Hindlimb muscle (tissue), 1 donor: ENCODE measurements at places on chromosomes 7 and 10. TPM values are rescaled to one million over a fixed set of nuclear protein-coding genes. Genes with fewer than 3 reads are reported as not detected.
A peak's percentile ranks its signal among the peaks of the same experiment; 100 is the strongest.

Gene DNA2
- polyA plus RNA-seq, result 4.1 TPM

Gene ABCB1
- polyA plus RNA-seq, result 0.41 TPM

Gene GRID2IP
- 0.18 TPM for polyA plus RNA-seq

Gene ANKRD7
- 0.45 TPM for polyA plus RNA-seq

DNA sequence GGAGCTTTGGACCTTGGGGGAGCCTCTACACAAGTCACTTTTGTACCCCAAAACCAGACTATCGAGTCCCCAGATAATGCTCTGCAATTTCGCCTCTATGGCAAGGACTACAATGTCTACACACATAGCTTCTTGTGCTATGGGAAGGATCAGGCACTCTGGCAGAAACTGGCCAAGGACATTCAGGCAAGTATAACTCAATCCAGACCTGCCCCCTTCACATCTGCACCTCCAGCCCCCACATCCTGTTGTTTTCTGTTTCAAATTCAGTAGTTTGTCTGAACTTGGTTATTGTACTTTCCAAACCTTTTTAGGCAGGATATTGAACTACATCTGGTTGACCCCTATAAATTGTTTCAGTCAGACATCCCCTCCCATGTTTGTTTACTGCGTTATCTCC lies 62.4 kb upstream of the CC2D2B start:
- no peak for DNase-seq

- DNase-seq, result peak; percentile 49
These were observed 1.2 kb downstream of the GFRA1 start for GRCh38 chr10:116271593-116272439.

DNA sequence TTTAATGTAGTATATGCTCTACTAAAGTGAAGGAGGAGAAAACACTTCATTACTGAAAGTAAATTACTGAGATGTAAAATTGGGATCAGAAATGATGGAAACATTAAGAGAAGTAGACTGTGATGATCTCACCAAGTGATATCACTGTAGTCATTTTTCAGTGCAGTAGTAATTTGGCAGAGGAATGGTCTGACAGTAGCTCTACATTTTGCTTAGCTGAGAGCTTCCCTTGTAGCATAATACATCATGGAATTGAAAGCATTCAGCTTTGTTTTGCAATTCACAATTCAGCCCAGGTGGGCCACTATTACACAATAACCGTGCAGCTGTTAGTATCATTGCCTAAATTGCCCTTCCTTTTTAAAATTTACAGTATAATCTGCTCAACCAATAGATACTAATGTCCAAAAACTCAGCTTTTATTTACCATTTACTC lies 19.4 kb upstream of the CABCOCO1 start:
- peak; percentile 78 for DNase-seq

- DNase-seq, result no peak
These were observed 219.7 kb downstream of the TRIL start for GRCh38 chr7:28738412-28738811.

- DNase-seq, result peak; percentile 45
These were observed 53.8 kb downstream of the WDR37 start for GRCh38 chr10:1109795-1110673.

- peak; percentile 83 for DNase-seq
These were observed 256.6 kb upstream of the GLI3 start for GRCh38 chr7:42493436-42494198.

GRCh38 chr10:51369903-51370302 lies 295.6 kb downstream of the PRKG1 start:
- no peak for DNase-seq

GRCh38 chr10:128998101-128998805 lies 468.8 kb upstream of the MGMT start:
- no peak for DNase-seq

DNA sequence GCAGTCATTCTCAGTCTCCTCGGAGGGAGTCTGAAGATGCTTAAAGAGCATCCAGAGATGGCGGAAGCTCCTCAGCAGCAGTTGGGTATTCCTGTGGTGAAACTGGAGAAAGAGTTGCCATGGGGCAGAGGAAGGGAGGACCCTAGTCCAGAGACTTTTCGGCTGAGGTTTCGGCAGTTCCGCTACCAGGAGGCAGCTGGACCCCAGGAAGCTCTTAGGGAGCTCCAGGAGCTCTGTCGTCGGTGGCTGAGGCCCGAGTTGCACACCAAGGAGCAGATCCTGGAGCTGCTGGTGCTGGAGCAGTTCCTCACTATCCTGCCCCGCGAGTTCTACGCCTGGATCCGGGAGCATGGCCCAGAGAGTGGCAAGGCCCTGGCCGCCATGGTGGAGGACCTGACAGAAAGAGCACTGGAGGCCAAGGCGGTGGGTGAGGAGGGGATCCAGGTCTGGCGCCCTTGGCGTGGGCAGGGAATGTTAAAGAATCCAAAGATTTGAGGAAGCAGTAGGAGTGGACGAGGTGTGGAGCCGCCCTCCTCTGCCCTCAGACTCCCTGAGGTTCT lies 2.9 kb downstream of the ZSCAN25 start:
- no peak for DNase-seq

- no peak for DNase-seq
These were observed 99.6 kb downstream of the STRA8 start for GRCh38 chr7:135333200-135333599.

DNA sequence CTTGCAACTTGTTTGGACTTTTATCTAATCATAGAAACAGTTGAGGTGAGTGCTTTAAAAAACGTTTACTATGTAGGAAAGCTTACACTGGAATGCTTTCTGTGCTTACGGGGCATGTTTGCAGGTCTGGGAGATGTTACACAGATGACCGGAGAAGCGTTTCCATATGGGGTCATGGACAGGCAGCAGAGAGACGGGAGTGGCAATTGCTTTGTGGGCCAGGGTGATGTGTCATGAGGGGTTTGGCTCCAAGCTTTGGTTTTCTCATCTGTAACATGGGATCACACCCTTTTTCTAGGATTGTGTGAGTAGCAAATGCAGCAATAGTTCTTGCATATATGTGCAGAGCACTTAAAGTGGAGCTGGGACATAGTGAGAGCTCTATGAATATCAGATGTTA lies 174.8 kb upstream of the MKI67 start:
- DNase-seq, result no peak

GRCh38 chr10:20956843-20957242 lies 59.7 kb upstream of the NEBL start:
- DNase-seq, result no peak

DNA sequence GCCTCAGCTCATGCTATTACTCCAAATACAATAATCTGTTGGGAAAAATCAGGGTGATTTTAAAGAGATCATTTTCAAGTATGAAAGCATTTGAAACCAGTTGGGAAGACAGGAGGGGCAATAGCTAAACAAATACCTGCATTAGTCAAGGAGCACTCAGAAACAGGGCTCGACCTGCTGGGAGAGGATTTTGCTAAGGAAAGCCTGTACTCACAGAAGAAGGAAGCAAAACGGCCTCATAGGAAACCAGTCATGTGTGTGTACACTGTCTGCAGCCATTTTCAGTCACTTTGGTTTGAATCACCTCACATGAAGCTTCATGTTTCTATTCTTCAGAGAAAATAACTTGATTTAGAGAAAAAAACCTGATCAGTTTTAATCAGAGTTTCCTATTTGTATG lies 38.6 kb downstream of the FZD1 start:
- DNase-seq, result no peak

DNA sequence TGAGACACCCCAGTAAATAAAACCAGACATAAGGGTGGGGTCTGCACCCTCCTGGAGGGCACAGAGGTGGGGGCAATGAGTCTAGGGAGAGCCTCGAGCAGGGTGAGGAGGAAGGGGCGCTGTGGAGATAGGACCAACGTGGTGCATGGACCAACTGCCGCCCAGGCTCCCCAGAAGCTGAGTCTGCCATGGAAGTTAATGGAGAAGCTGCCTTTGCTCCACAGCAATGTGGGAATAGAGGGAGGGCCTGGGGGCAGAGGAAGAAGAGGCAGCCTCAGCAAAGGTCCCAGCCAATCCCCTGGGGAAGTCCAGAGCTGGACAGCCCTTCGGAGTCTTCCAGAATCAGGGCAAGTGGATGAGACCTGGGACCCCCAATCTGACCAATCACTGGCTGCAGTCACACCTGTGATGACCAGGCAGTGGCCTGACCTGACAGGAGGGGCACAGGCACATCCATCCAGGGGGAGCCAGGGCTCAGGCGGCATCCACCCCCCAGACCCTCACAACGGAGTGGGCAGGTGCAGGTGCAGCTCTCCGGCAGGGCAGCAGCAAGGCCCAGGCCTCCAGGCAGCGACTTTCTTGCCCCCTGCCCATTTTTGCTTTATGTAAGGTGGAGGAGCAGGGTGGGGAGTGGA lies 242.2 kb upstream of the PPP2R2D start:
- DNase-seq, result no peak

- no peak for DNase-seq
These were observed 133.7 kb upstream of the TNS3 start for GRCh38 chr7:47715631-47716068.
